Hepatocyte (in vitro differentiated cells): ENCODE measurements at places on chromosomes 3 and 15. TPM values are rescaled to one million over a fixed set of nuclear protein-coding genes. Genes with fewer than 3 reads are reported as not detected.

ACY1 gene
- 114 and 164 TPM in 2 replicates for total RNA-seq

DNA sequence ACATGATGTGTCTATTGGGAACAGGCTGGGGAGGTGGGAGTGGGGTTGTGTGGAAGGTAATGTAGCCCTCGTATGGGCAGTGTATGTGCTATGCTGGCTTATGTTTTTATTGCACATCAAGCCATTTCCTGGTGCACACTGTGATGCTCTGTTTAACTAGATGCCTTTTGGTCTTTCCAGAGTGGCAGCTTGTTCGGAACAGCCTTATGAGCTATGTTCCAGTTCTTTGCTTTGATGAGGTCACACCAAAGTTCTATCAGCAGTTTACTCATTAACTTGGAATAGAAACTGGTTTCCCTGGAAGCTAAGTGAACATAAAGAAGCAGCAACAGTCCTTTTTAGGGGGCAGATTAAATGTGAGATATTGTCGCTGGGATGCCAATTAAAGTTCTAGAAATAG is 133.9 kb downstream of the DIPK2A start:
- DNase-seq, result peak; percentile 53

- no peak for DNase-seq
Measured at GRCh38 chr15:90987561-90988141, 6.7 kb downstream of the PRC1 start.

DNA sequence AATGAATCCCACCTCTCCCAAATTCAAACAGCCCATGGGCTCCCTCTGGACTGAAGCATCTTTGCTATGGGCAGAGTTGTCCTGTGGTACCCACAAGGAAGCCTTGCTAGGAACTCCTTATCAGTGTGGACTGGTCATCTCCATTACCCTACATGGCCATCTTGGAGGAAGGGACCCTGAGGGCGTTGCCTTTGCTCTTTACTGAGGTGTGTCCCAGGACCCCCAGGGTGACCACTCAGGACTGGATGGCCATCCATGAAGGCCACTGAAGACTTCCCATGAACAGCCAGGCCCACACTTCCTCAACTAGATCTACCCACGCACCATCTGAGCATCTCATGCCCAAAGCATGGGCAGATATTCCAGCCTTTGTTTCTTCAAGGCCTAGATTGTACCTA is 20.0 kb downstream of the RTP3 start:
- DNase-seq, result no peak

- DNase-seq, result peak; percentile 22
Measured at GRCh38 chr3:27467545-27467944, 16.6 kb downstream of the SLC4A7 start.

GRCh38 chr3:7562892-7563291 is 702.0 kb downstream of the GRM7 start:
- DNase-seq, result no peak

DNA sequence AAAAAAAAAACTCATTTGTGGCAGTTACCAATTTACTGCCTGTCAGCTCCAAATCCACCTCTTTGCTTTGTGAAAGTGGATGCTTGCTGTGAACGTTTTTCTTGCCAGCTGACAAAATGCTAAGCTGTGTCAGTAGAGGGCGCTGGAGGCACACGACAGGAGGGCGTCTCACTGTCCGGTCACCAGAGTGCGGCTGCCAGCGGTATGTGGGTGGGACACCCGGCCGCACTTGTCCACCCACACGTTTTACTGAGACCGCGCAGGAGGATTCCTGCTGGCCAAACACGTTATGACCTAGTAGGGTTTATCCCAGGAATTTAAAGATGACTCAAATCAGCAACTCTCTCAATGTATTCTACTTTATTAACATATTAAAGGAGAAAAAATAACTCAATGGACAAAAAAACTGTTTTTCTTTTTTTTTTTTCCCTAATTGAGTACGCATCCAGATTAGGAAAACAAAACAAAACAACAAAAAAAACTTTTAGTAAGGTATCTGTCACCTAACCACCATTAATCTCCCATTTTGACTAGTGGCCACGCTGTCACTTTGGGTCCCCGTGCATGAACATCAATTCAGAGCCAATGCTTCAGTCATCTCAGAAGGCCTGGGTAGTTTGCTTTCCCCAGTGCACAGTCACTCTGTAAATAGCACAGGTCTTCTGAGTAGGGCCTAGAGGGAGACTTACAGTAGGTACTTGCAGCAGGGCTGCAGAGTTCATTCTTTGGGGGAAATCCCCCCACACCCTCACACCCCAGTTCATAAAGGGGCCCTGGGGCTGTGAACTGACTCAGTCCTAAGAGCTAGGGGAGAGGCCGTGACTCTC is 43.8 kb upstream of the RPL35A start:
- DNase-seq, result peak; percentile 94
